ENCODE measurements at places on chromosomes 12 and 14.

- H3K27ac ChIP-seq: no peak overlapping the region
- no peak for DNase-seq
- no peaks in the 10 kb centered on the region for H3K4me1 ChIP-seq
Observed at GRCh38 chr14:73100334-73100733, 36.0 kb upstream of the PSEN1 start.

- H3K4me3 ChIP-seq: no peak overlapping the region
- H3K27ac ChIP-seq: no peak overlapping the region
- peaks cover under 1% of the 10 kb centered on the region for H3K36me3 ChIP-seq
- peaks cover 13% of the 10 kb centered on the region for H3K4me1 ChIP-seq
- no peak for DNase-seq
Observed at GRCh38 chr14:105043641-105044040, 21.6 kb downstream of the GPR132 start.

DNA sequence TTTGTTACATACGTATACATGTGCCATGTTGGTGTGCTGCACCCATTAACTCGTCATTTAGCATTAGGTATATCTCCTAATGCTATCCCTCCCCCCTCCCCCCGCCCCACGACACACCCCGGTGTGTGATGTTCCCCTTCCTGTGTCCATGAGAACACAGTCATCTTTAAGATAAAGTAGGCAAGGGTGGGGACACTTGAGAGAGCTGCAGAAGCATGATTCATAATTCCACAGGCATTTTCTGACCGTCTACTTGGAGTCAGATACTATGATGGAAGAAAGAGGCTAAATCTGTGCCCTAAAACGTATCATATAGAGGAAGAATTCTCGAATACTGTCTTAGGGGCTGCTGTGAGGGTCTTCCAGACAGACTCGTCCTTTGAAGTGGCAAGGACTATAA lies 145.9 kb upstream of the VASH1 start:
- peaks cover 6% of the 10 kb centered on the region for H3K27me3 ChIP-seq
- H3K27ac ChIP-seq: no peak overlapping the region
- no peak overlapping the region for H3K4me3 ChIP-seq
- H3K36me3 ChIP-seq: no peaks in the 10 kb centered on the region
- no peaks in the 10 kb centered on the region for H3K4me1 ChIP-seq

DNA sequence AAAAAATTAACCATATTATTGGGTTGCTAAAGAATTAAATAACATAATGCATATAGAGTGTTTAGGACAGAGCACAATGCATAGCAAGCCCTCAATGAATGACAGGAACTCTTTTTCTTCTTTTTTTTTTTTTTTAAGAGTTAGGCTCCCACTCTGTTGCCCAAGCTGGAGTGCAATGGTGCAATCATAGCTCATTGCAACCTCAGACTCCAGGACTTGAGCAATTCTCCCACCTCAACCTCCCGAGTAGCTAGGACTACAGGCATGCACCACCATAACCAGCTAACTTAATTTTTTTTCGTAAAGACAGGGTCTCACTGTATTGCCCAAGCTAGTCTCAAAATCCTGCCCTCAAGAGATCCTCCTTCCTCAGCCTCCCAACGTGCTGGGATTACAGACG lies 20.5 kb upstream of the MTERF2 start:
- H3K4me3 ChIP-seq: no peak overlapping the region
- H3K36me3 ChIP-seq: no peaks in the 10 kb centered on the region
- no peaks in the 10 kb centered on the region for H3K4me1 ChIP-seq
- no peak overlapping the region for H3K27ac ChIP-seq

- H3K27ac ChIP-seq: no peak overlapping the region
- H3K36me3 ChIP-seq: peaks cover 79% of the 10 kb centered on the region
- peaks cover 13% of the 10 kb centered on the region for H3K4me1 ChIP-seq
- DNase-seq: no peak
Observed at GRCh38 chr12:53456654-53457366, 4.9 kb downstream of the PCBP2 start.

- DNase-seq: no peak
- H3K27me3 ChIP-seq: no peaks in the 10 kb centered on the region
- H3K4me3 ChIP-seq: no peak overlapping the region
Observed at GRCh38 chr12:67043771-67044170, 225.4 kb upstream of the CAND1 start.

- no peak for DNase-seq
- H3K4me3 ChIP-seq: no peak overlapping the region
- H3K4me1 ChIP-seq: no peaks in the 10 kb centered on the region
- peaks cover 13% of the 10 kb centered on the region for H3K27me3 ChIP-seq
- H3K27ac ChIP-seq: no peak overlapping the region
- H3K36me3 ChIP-seq: no peaks in the 10 kb centered on the region
Observed at GRCh38 chr14:99699085-99699760, 15.1 kb downstream of the CYP46A1 start.

DNA sequence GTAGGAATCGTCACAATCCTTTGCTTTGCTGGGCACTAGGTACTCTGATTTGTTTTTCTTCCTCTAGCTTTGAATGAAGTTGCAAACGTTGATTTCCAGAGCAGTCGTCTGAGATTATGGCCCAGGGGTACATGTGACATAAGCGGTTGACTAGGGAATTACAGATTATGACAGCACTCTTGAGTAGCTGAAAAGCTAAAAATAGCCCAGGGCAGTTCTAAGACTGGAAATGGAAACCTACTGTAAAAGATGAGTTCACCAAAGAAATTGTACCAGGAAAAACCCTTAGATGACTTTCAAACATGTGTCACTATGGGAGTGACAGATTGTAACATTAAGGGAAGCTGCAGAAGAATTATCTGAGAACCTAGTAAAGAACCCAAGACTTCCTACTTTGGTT lies 108.5 kb downstream of the ANO6 start:
- no peak overlapping the region for H3K27ac ChIP-seq
- no peaks in the 10 kb centered on the region for H3K27me3 ChIP-seq
- no peaks in the 10 kb centered on the region for H3K36me3 ChIP-seq
- DNase-seq: no peak

DNA sequence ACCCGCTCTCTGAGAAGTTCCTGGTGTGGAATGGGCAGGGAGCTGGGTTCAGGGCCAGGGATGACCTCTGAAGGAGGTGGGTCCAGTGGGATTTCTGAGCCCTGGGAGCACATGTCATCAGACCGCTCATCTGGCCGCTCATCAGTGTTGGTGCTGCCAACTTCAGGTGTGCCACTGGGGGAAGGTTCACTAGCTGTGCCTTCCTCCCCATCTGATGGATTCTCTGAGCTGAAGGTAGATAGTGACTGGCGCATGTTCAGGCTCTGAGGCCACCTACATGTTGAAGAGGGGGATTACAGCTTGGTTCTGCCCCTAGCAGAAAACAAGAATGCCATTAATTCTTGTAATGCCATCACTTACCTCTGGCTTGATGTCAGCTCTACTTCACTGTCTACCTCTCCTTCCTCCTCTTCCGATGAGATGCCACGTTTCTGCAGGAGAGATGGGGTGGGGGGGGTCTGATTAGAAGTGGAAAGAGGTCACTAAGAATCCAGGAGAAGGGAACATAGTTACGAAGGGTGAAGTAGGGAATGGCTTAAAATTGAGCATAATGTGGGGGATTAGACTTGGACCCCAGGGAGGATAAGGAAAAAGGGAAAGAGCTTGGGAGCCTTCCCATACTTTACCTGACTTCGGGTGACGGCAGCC lies 17.2 kb downstream of the MAP3K12 start:
- no peak for DNase-seq
- no peaks in the 10 kb centered on the region for H3K27me3 ChIP-seq
- H3K4me3 ChIP-seq: no peak overlapping the region
- no peak overlapping the region for H3K27ac ChIP-seq
- no peaks in the 10 kb centered on the region for H3K4me1 ChIP-seq

- H3K27me3 ChIP-seq: no peaks in the 10 kb centered on the region
- no peak for DNase-seq
- no peak overlapping the region for H3K4me3 ChIP-seq
- H3K36me3 ChIP-seq: no peaks in the 10 kb centered on the region
- peaks cover 18% of the 10 kb centered on the region for H3K4me1 ChIP-seq
- H3K27ac ChIP-seq: peak overlapping the region; percentile 65
Observed at GRCh38 chr14:68822132-68822651, 29.3 kb upstream of the ZFP36L1 start.

DNA sequence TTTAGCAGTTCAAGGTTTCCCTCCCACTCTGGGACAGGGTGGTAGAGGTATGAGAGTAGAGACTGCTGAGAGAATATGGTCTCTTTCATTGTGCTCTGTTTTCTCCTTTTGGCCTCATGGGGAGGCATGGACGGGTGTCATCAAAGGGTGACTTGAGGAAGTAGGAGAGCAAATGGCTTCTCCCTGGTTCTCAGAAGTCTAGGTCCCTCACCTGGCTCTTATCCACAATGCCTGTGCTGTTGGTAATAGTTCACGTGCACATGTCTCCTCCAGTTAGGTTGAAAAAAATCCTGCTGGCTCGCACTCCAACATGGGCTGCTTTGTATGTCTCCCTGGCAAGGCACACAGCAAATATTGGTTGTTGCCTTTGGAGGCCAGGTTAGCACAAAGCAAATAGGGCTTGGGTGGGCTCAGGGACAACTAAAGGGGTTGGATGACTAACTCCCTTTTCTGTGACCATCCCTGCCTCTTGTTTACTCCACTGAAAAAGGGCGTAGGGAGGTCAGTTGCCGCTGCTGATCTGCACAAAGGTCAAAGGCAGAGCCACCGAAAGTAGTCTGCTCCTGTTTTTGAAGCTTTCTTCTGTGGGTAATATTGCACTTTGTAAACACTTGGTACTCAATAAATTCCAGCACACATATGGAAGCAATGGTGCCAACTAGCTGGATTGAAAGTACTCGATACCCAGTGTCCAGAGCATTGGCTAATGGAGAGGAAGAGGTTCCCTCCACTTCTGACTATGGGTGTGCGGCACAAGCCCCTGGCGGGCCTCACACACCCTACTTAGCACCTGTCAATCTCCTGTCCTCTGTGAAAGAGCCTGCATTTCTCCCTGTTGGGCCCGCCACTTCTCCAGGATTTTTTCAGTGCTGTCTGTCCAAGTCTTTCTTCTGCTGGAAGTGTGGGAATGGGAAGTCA lies 121.8 kb downstream of the SLC38A6 start:
- no peaks in the 10 kb centered on the region for H3K4me1 ChIP-seq
- no peak for DNase-seq
- H3K36me3 ChIP-seq: no peaks in the 10 kb centered on the region
- H3K27ac ChIP-seq: no peak overlapping the region
- no peak overlapping the region for H3K4me3 ChIP-seq

- H3K4me1 ChIP-seq: no peaks in the 10 kb centered on the region
- no peak for DNase-seq
- H3K27me3 ChIP-seq: peaks cover 11% of the 10 kb centered on the region
- H3K36me3 ChIP-seq: no peaks in the 10 kb centered on the region
Observed at GRCh38 chr12:2335513-2335912, 282.7 kb downstream of the CACNA1C start.

DNA sequence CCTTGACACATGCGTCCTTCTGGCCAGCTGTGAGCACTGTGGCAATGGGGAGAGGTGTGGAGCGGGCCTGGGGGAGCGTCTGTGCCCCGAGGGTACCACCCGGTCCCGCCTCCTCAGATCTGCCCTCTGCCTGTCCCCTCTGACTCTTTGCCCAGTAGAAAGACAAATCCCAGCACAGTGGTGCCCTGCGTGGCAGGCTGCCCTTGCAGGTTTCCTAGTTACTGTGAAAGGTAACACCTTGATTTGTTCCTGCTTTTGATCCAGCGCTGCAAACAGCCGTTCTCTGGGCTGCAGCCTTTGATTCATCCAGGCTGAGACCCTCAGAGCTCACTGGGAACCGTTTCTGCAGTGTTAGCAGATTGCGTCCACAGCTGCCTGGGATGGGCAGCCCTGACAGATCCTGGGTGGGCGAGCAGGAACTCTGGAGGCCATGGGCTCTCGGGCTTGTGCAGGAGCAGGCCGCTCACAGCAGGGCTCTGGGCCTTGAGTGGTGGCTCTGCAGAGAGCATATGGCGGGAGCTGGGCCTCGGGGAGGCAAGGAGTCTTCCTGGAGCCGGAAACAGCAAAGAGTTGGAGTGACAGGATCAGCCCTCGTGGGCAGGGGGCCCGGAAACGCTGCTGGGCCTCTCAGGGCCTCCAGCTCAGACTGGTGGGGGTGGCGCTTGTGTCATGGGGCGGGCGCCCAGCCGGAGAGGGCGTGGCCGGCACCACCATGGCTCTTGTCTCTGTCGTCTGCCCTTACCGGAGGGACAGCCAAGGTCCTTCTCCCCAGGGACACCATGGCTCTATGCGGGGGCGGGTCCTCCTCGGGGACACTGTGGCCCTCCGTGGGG lies 16.6 kb downstream of the FBRSL1 start:
- peak overlapping the region; percentile 55 for H3K4me3 ChIP-seq
- H3K27me3 ChIP-seq: peaks cover 25% of the 10 kb centered on the region
- H3K4me1 ChIP-seq: peaks cover 13% of the 10 kb centered on the region
- H3K27ac ChIP-seq: peak overlapping the region; percentile 11
- H3K36me3 ChIP-seq: no peaks in the 10 kb centered on the region
- peak; percentile 43 for DNase-seq

DNA sequence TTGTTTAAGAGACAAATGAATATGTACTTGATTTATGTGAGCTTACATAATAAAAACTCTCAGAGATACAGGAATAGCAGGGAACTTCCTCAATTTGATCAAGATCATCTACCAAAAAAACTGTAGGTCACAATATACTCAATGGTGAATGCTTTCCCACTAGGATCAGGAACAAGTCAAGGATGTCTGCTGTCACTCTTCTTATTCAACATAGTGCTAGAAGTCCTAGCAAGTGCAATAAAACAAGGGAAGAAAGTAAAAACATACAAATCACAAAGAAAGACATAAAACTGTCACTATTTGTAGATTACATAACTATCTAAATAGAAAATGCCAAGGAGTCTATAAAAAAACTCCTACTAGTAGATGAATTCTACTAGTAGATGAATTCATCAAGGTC lies 41.9 kb upstream of the PAWR start:
- no peak for DNase-seq
- no peaks in the 10 kb centered on the region for H3K4me1 ChIP-seq
- H3K27ac ChIP-seq: no peak overlapping the region
- no peaks in the 10 kb centered on the region for H3K27me3 ChIP-seq
- H3K4me3 ChIP-seq: no peak overlapping the region

DNA sequence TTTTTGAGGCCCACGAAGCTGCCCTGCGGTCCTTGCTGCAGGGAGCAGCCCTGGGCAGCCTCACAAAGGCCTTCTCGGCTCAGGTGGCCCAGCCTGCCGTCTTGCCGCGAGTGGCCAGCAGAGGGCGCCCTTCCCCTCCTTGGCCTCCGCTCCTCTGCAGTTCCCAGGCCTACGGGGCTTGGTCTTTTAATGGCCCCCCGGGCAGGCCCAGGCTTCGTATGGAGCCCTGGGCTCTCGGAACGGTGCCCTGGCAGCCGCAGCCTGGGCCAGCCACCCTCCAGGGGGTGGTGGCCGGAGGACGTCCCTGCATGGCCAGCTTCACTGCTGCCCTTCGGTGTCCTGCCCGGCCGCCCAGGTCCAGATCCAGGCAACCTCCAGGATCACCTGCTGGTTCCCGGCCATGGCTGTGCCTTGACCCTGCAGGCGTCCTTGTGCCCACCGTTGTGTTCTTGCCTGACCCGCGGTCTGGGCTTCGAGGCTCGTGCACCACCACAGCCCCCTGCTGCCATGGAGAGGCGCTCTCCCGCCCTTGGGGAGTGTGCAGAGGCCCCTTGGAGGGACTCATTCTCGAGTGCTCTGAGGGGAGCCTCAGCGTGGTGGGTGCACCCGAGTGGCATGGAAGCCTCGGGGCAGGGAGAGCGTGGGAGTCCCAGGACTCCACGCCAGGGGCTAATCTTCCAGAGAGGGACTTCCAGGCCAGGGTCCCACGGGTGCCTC lies 9.4 kb downstream of the ASPG start:
- no peaks in the 10 kb centered on the region for H3K36me3 ChIP-seq
- H3K27me3 ChIP-seq: no peaks in the 10 kb centered on the region
- H3K4me3 ChIP-seq: no peak overlapping the region
- DNase-seq: peak; percentile 59

Measured in T-cell (primary cell).